ENCODE measurements at places on chromosomes 1 and 21.

- no peak for DNase-seq
Measured at GRCh38 chr1:113095790-113096455, 22.9 kb downstream of the LRIG2 start.

DNA sequence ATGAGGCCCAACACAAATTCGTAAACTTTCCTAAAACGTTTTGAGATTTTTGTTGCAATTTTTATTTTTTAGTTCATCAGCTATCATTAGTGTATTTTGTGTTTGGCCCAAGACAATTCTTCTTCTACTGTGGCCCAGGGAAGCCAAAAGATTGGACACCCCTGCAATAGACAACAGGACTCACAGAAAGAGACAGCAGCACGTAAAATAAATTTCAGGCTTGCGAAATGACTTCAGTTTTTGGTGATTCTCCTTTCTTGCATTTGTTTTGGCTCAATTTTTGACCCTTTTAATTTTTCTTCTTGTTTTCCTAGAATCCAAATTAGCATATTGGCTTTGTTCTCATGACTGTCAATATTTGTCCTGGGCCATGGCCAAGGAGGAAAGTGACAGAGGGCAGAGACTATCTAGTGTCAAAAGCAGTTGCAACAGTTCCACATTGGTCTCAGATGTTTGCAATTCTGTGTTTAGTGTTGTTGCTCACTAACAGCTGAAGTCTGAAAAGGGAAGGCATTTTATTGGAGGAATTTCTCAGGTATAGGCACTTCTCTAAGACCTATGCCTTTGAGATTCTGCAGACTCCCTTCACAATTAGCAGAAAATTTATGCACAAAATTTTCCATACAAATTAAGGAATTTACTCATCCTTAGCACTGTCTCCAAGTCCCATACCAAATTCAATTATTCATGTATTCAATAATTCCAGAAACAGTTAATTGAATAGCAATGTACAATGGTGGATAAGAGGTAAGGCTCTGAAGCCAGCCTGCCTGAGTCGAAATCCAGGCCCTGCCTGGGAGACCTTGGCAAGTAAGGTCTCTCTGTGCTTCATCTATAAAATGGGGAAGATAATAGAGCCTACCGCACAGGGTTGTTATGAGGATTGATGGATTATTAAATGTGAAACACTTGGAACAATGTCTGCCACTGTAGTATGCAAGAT, 160.9 kb upstream of the IVNS1ABP start:
- no peak for DNase-seq

DNA sequence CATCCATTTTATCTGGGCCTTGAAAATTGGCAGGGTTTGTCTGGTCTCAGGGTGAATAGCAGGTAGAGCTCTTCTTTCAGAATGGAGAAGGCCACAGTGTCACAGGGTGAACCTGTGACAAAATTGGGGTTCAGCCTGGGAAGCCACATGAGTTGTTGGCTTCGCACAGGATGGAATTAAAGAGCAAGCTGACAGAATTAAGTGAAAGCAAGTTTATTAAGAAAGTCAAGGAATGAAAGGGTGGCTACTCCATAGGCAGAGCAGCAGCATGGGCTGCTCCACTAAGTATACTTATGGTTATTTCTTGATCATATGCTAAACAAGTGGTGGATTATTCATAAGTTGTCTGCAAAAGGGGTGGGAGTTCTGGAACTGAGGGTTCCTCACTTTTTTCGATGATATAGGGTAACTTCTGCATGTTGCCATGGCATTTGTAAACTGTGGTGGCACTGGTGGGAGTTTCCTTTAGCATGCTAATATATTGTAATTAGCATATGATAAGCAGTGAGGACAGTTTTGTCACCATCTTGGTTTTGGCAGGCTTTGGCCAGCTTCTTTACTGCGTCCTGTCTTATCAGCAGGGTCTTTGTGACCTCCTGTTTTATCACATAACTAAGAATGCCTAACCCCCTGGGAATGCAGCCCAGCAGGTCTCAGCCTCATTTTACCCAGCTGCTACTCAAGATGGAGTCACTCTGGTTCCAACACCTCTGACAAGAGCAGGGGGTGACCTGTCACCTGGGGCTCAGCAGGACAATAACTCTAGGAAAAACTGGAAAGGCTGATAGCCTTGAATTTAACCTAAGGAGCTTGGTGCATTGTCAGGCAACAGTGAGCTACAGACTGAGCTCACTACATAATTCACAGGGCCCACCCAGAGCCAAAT, 5.1 kb downstream of the IFNAR2 start:
- DNase-seq, result no peak

- peak; percentile 21 for DNase-seq
Measured at GRCh38 chr1:204791453-204792353, 79.0 kb upstream of the NFASC start.

GRCh38 chr1:87154384-87154783, 174.3 kb upstream of the LMO4 start:
- DNase-seq, result no peak

DNA sequence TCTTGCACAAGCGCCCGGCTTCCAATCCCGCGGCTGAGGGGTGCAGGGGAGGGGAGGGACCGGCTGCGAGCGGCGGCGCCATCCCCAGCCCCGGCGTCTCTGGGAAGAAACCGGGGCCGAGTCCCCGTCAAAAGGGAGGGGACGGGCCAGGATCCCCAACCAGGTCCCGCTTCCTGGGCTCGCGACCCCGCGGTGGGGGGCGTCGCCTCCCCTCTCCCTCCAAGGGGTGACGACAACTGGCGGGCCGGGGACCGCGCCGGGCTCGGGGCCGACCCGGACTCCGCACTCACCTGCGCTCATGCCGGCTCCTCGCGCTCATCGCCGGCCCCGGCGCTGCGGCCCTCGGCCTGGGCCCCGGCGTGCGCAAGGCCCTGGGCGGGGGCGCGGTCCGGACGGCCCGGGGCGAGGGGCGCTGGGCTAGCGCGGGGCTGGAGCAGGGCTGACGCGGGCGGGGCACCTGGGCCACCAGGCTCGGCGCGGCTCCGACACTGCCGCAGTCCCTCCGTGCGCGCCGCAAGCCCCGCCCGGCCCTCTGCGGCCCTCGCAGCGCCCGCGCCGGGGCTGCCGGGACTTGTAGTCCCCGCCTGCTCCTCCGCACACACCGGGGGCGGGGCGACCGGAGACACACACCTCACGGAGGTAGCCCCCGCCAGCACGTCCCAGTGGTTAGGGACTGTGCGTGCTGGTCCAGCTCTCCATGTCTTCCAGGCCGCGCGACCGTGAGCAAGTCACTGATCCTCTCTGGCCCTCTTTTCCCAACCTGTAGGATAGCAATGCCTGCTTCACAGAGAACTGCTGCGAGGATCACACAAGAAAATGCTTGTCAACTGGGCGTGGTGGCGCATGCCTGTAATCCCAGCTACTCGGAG, at the start of gene ATP13A2:
TSS of gene ATP13A2 (minus strand) at position 490 of the 869 bp plus-strand sequence. CDS start at position 300, 190 bp downstream.
- DNase-seq, result peak; percentile 88

DNA sequence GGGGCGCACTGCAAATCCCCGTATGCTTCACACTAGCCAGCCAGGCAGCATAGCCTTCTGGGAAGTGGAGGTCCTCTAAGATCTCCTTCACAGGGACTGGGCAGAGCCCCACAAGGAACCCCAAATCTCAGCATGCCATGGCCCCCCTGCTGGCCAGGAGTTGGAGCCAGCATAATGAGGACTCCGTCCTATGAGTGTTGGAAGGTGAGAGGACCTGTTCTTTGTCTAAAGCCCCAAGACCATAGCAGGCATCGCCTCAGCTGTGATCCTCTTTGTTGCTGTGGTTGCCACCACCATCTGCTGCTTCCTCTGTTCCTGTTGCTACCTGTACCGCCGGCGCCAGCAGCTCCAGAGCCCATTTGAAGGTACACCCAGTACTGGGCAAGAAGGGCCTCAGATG, 1.5 kb downstream of the SHISA4 start:
- DNase-seq, result no peak

DNA sequence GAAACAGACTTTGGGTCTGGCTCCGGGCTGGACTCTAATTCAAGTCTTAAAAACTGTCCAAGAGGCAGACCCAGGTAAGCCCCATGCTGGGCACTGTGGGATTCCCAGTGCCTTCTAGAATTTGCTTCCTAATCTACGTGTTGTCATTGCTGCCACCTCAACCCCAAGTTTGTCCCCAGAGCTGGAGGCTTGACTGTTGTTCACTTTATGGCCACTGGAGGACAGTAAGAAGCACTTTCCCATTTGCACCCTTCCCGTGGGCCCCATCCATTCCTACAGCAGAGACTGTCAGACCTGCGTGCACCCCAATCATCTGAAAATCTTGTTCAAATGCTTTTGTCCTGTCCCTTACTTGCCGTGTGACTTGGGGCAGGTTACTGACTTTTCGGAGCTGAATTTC, 29.4 kb upstream of the VASH2 start:
- no peak for DNase-seq

DNA sequence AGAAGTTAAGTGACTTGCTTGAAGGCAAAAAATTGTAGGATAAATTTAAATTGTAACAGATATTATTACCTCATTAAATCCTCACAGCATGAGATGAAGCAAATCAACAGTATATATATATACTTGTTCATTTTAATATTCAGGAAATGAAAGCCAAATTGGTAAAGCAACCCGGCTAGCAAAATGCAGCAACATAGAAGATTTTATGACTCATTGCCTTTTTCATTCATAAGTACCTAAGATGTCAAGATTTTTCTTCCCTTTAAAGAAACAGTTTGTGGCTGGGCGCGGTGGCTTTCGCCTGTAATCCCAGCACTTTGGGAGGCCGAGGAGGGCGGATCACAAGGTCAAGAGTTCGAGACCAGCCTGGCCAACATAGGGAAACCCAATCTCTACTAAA, 190.5 kb upstream of the NRIP1 start:
- DNase-seq, result no peak

GRCh38 chr21:42021371-42022090, 11.4 kb upstream of the ZBTB21 start:
- DNase-seq, result no peak

GRCh38 chr1:6700853-6701436, 671 bp downstream of the DNAJC11 start:
- DNase-seq, result no peak

DNA sequence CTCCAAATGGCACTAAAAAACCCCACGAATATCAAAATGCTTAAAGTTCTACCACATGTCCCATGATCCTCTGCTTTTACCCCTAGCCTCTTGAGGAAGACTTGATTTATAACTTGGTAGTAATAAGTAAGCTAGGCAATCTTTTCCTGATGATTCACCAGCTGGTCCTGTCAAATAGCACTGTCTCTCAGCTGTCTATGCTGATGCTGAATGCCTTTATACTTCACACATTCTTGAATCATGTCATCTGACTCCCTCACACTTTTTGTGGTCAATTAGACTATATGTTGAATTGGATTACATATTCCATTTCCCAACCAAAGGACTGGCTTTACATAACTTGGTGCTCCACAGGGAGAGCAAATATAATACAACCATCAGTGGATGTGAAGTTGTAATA, 16.6 kb downstream of the C21orf91 start:
- DNase-seq, result no peak

DNA sequence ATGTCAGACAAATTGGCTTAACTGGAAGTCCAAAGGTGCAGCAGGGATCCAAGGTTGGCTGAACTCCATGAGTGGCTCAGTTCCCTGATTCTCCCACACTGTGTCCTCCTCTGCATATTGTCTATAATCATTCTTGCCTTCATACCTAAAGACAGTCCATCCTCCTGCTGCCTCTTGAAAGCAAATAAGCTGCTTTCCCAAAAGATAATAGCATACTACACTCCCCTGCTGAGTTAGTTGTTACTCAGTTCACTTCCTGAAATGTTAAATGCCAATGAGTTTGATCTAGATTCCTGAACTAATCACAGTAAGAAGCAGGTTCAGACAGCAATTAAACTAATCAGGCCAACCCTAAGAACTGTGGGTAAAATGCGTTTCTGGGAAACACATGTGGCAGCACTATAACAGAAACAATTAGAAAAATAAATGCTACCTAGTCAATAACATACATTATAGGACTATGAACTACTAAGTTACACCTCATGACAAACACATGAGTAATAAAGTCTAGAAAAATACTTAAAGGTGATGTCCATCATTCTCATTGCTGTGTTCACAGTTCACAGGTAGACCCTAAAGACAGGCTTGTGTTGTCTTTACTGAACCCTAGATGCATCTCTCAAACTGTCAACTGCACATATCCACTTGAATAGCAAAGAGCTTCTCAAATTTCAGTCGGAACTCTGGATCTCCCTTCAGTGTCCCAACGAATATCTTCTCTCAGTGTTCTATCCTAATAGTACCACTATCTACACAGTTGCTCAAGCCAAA, 50.8 kb upstream of the BOLA1 start:
- DNase-seq, result no peak

DNA sequence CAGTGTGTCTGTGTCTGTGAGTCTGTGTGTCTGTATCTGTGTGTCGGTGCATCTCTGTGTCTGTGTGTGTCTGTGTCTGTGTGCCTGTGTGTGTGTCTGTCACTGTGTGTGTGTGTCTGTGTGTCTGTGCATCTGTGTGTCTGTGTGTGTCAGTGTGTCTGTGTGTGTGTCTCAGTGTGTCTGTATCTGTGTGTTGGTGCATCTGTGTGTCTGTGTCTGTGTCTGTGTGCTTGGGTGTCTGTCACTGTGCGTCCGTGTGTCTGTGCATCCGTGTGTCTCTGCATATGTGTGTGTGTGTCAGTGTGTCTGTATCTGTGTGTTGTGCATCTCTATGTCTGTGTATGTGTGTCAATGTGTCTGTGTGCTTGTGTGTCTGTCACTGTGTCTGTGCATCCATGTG, 44.7 kb upstream of the POFUT2 start:
- DNase-seq, result no peak

DNA sequence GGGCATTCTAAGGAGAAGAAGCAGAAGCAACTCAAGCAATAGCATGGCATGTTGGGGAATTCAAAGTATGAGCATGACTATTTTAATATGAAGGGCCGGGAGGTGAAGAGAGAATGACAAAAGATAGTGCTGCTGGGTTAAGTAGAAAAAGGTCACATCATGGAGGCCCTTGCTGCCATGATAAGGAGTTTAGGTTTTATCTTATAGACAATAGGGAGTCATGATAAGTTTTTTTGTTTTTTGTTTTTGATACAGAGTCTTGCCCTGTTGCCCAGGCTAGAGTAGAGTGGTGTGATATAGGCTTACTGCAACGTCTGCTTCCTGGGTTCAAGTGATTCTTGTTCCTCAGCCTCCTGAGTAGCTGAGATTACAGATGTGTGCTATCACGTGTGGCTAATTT, 3.1 kb downstream of the BNIPL start:
- no peak for DNase-seq

DNA sequence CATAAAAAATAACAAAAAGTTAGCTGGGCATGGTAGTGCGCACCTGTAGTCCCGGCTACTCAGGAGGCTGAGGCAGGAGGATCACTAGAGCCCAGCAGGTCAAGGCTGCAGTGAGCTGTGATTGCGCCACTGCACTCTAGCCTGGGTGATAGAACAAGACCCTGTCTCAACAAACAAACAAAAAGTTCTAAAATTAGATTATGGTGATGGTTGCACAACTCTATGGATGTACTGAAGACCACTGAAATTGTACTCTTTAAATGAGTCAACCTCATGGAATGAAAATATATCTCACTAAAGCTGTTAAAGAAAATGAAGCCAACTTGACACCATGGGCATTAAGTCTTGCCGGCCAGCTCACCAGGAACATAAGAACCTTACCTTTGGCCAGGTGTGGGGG, 9.1 kb downstream of the MRAP start:
- no peak for DNase-seq

GRCh38 chr1:45640293-45640692, 16.4 kb upstream of the CCDC17 start:
- DNase-seq, result no peak

GRCh38 chr1:154427173-154428139, 22.3 kb downstream of the IL6R start:
- DNase-seq, result no peak

GRCh38 chr1:225653463-225654276, 747 bp upstream of the ENAH start:
- DNase-seq, result peak; percentile 15
